ENCODE measurements at places on chromosomes 12 and 14.

GRCh38 chr12:82174383-82174782 is 183.8 kb downstream of the CCDC59 start:
- DNase-seq = no peak

- DNase-seq = no peak
Measured at GRCh38 chr14:101966742-101967141, 2.4 kb downstream of the DYNC1H1 start.

- no peak for DNase-seq
Measured at GRCh38 chr12:19138956-19139355, 9.4 kb downstream of the PLEKHA5 start.

DNA sequence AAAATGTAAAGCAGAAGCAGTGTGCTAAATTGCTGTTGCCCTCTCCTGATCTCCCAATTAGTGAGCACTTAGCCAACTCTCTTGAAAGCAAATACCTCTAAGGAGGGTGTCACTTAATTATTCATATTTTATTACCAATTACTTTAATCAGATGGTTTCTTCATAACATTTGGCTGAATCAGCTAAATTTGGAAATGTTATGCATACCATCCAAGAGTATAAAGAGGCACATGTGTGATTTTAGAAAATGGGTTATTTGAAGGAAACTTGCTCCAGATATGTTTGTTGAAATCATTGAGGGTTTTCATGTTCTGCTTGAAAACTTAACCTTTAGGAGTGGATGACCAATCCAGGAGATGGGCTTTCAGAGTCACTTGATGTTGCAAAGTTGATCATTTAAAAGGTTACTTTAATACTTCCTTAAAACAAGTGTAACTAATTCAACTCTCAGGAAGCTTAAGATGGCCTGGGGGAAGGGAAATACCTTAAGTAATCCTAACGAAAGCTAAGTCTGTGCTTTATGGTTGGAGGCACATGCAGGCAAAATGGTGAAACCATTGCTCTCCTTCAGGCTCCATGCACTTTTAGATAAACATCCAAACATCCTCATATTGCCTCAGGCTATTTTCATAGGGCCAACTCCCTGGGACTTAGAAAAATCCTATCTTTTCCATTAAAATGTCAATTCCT is 434.5 kb downstream of the MDGA2 start:
- DNase-seq = no peak

DNA sequence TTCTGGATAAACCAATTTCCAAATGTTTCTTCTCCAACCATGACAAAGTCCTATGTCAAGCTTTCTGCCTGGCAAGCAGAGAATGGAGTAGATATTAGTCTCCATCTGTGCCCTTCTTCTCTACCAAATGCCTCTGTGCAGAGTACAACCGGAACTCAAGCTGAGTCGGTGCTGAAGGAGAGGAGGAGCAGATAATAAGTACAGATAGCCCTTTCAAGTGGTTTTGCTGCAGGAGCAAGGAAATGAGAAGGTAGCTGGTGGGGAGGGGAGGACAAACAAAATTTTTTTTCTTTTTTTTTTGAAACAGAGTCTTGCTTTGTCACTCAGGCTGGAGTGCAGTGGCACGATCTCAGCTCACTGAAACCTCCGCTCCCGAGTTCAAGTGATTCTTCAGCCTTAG is 14.2 kb upstream of the HELB start:
- peak; percentile 27 for DNase-seq

GRCh38 chr12:119725523-119725922 is 57.6 kb downstream of the PRKAB1 start:
- DNase-seq = no peak

- no peak for DNase-seq
Measured at GRCh38 chr12:92107621-92108131, 38.0 kb downstream of the BTG1 start.

DNA sequence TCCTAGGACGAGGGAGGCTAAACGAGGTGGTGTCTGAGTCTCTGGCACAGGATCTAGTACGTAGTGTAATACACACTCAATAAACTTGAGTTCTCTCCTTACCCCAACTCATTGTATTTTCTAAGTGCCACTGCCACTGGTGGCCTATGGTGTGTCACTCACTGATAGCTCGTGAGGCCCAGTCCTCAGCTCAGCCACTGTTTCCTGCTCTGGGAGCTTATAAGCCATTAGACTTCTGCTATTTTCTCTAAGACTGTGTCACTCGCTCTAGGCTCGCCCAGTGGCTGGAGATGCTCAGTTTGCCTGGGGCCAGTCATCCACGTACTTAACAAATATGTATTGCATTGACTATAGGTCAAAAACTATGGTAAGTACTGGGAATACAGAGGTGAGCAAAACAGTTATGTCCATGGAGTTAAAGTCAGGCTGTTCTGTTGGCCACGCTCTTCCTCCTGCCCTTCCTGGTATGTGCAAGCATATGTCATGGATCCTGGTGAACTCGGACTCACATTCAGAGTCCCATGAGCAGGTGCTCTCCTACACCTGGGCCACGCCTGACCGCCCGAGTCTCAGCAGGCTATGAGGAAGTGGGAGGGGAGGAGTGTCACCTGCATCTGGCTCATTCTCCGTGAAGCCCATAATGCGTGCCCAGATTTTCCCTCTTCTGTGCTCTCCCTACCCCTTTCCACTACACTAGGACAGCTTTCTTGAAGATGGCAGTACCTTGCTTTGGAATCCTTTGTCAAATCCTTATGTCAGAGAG is 41.6 kb downstream of the DEGS2 start:
- DNase-seq = no peak

DNA sequence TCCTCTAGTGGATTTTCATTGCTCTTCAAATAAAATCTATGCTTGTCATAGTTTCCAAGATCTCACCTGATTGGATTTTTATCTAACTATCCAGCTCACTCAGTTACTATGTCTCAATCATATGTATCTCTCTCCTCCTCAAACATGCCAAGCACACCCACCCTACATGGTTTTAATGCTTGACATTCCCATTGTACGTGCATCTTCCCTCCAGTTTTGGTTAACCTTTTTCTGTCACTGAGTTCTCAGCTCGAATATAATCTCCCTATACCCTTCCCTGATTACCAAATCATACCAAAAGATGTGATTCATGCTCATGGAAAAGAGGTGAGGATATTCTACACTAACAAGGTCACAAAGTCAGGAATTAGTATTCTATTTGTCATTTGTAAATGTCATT is 12.0 kb upstream of the PTPRQ start:
- no peak for DNase-seq

DNA sequence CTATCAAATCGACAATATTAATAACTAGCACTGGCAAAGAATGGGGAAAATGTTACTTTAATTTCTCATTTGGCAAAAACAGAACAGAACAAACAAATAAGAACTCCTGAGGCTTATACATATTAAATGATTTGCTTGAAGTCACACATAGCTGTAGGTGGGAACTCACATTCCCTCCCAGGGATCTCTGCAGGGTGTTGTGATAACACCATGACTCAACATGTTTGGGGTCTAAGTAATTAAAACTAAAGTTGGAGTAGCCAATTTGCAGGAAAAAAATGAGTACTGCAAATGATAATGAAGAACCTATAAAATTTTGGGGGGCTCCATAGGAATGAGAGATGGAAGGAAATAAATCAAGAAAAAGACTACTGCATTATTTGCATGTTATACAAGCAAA is 27.5 kb downstream of the UNC79 start:
- no peak for DNase-seq

- no peak for DNase-seq
Measured at GRCh38 chr12:65822732-65823512, 1.4 kb upstream of the HMGA2 start.

DNA sequence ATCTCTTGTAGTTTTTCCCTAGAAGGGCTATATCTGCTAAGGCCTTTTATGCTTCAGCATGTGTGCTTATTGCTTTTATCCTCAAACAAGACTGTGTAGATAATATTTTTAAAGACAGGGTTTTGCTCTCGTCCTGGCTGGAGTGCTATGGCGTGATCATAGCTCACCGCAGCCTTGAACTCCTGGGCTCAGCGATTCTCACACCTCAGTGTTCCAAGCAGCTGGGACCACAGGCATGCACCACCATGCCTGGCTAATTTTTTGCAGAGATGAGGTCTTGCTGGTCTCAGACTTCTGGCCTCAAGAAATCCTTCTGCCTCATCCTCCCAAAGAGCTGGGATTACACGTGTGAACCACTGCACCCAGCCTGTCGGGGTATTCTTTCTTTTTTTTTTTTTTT is 137.3 kb upstream of the SCAF11 start:
- DNase-seq = no peak

DNA sequence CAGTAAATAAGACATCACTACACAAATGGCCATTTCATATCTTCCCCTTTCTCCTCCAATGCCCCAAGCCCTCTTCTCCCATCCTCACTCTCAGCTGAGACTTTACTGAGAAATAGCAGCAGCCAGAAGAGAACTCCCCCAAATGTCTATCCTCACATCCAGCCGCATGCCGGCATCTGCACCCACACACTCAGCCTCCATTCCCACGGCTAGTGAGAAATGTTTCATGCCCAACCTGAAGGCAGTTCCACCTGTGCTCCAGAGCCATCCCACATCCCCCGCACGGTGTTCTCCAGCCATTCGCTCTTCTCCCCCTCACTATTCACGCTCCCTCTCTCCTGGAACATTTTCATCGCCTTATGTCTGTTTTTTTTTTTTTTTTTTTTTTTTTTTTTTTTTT is 208.7 kb upstream of the DIO3 start:
- DNase-seq = no peak

GRCh38 chr14:102394717-102395375 is 32.1 kb downstream of the TECPR2 start:
- DNase-seq = no peak

DNA sequence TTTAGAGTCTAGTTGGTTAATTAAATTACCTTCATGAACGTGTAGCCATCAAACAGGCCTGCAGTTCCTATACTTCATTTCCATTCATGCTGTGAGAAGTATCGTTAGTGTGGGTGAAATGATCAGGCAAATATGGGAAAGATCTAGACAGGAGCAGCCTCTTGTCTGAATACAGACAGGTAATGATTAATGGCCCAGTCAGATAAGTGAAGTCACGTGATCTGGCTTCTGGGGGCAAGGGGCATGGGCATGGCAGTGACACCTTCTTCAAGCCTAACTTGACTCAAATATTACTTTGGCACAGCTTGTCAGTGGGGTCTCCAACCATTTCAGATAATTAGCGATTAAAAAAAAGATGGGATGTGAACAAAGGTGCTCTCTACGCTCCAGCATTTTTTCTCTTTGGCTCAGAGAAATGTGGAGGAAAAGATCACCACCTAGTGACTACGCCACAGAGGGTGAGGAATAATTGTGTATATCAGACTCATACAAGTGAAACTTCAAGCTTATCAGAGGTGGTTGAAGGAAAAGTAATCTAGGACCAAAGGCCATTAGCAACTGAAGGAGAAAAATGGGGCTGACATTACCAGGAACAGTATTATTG is 17.8 kb downstream of the GUCY2C start:
- no peak for DNase-seq

GRCh38 chr12:114668886-114669288 is 15.1 kb downstream of the TBX3 start:
- no peak for DNase-seq

- no peak for DNase-seq
Measured at GRCh38 chr14:105852378-105853088, 326.1 kb downstream of the TMEM121 start.

DNA sequence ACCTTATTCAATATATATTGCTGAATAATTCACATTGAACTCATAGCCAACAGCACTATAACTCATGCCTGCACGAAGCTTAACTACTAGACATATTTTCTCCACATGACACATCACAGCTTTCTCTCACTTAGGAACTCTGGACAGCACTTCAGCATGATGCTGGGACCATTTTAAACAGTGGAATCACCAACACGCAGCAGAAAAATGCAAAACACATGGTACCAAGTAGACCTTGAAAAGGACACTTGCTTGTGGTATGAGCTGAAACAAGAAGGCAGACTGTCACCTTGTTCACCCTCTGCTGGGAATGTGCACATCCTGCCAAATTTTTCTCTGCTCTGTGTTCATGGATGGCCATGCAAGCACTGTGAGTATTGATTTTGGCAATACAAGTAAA is 34.8 kb upstream of the CD9 start:
- DNase-seq = no peak

DNA sequence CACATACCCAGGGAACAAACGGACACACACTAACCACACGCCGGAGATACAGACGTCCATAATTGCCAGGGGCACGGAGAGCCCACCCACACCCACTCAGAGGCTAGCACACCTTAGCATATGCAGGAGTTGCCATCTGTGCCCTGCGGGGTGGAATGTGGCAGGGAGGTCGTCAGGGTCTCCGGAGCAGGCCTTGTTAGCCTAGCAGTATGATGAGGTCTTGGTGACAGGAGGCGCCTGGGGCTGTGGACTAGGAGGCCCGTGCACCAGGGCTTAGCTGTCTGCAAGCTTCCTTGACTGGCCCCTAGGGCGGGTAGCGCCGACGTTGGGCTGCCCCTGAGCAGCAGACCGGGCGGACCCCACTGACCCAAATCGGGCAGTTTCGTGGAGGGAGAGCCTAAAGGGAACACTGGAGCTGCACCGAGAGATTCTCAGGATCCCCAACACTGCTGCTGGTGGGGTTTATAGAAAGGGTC is 10.0 kb downstream of the STAC3 start:
- DNase-seq = no peak

- DNase-seq = no peak
Measured at GRCh38 chr14:22412926-22413411, 176.1 kb downstream of the DAD1 start.

- DNase-seq = no peak
Measured at GRCh38 chr12:99309812-99310211, 337.7 kb upstream of the GARIN6 start.

- no peak for DNase-seq
Measured at GRCh38 chr12:81518638-81519037, 240.5 kb downstream of the PPFIA2 start.

DNA sequence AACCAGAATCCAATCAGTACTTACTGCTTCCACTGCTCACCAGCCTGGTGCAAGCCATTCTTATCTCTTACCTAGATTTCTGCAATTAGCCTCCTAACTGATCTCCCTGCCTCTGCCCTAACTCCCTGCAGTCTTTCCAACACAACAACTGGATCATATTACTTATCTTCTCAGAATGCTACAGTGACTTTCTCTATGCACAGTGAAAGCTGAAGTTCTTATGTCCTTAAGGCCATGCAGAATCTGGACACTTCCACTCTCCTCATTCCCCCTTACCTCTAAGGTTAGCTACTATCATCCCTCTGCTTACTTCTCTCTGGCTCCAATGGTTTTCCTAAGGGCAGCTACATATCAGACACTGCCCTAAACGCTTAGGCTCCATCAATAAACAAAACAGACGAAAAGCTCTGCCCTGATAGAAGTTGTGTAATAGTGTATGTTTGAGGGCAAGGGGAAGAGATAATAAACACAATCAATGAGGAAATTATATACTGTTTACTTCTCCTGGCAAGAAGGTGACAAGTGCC is 4.0 kb downstream of the KTN1 start:
- no peak for DNase-seq

- DNase-seq = no peak
Measured at GRCh38 chr14:22884738-22885523, 1.9 kb downstream of the REM2 start.

GRCh38 chr14:103121846-103122584 is 1.2 kb upstream of the TNFAIP2 start:
- no peak for DNase-seq

Measured in activated naive CD4-positive, alpha-beta T cell treated with anti-CD3 and anti-CD28 coated beads, Interleukin-2, amount 50 U/mL, for 72 hours (primary cell).